Chondrocyte (in vitro differentiated cells): ENCODE measurements at places on chromosomes 7 and 10. TPM values are rescaled to one million over a fixed set of nuclear protein-coding genes. Genes with fewer than 3 reads are reported as not detected.

DNA sequence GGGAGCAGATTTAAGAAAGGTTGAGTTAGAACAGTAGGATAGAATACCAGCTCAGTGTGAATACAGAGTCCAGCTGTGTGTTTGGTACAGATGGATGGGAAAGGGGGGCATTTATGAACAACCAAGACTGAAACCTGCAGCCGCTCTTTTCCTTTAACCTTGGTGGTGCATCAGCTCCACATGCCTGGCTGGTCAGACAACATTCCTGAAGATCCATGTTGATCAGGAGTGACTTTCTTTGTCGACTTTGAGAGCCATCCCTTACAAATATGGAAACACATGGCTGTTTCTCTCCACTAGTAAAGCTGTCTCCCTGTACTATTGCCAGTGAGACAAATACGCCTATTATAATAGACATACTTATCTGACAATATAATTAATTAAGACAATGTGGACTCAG is 476.5 kb upstream of the IGFBP3 start:
- peaks cover under 1% of the 10 kb centered on the region for H3K36me3 ChIP-seq
- no peak overlapping the region for H3K4me3 ChIP-seq
- no peak overlapping the region for H3K27ac ChIP-seq
- no peak for DNase-seq
- H3K4me1 ChIP-seq, result no peaks in the 10 kb centered on the region
- H3K27me3 ChIP-seq, result peaks cover 2% of the 10 kb centered on the region

- no peaks in the 10 kb centered on the region for H3K36me3 ChIP-seq
- no peak for DNase-seq
- H3K4me1 ChIP-seq, result no peaks in the 10 kb centered on the region
- H3K27ac ChIP-seq, result no peak overlapping the region
These were observed 10.1 kb upstream of the CSTF2T start for GRCh38 chr10:51709324-51709972.

DNA sequence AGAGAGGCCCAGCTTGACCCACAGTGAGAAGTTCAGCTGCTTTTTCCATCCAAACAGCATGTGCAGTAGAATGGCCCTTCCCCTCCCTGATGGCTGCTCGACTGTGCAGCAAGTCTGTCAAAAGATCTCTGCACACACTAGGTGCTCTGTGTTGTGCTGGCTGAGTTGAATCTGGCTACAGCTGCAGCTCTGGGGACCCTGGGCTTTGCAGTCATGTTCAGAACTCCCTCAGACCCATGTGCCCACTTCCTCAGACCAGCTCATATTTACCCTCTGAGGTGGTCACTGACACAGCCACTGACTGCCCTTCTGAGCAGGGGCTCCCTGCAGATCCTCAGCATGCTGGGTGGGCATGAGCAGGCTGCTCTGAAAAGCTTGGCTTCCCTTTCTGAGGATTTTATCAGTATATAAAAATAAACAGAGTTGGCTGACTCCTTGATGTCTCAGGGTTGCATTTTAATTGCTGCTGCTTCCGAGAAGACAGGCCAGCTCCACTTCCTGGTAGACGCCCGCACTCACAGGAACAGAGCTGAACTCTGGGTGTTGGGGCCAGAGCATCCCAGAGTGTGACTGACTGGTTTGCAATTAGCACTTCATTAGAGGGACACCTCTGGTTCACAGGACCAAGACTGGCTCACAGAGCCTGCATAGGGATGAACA is 507.9 kb downstream of the RPS24 start:
- no peaks in the 10 kb centered on the region for H3K36me3 ChIP-seq
- no peak for DNase-seq
- no peak overlapping the region for H3K27ac ChIP-seq
- H3K4me1 ChIP-seq, result peaks cover 23% of the 10 kb centered on the region
- H3K27me3 ChIP-seq, result peaks cover 8% of the 10 kb centered on the region
- H3K4me3 ChIP-seq, result no peak overlapping the region

DNA sequence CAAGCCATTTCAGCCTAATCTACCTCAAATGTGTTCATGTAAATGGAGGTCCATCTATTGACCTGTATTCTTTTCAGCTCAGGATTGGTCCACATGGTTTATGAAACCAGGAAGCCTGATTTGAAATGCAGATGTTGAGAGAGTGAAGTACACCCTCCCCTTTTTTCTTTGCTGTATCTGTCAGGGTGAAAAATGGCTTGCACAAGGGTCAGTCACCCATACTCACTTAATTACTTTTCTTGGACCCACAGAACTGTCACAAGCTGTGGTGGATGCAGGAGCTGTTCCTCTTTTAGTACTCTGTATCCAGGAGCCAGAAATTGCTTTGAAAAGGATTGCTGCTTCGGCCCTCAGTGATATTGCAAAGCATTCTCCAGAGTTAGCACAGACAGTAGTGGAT is 41.2 kb downstream of the SPAG6 start:
- H3K27me3 ChIP-seq, result no peaks in the 10 kb centered on the region
- H3K4me3 ChIP-seq, result no peak overlapping the region
- H3K27ac ChIP-seq, result no peak overlapping the region
- DNase-seq, result no peak
- no peaks in the 10 kb centered on the region for H3K36me3 ChIP-seq

GRCh38 chr7:16926861-16927260 is 45.1 kb upstream of the AGR3 start:
- H3K36me3 ChIP-seq, result no peaks in the 10 kb centered on the region
- H3K4me1 ChIP-seq, result peaks cover 21% of the 10 kb centered on the region
- no peak overlapping the region for H3K27ac ChIP-seq
- no peak for DNase-seq

- no peak for DNase-seq
- H3K4me3 ChIP-seq, result no peak overlapping the region
- H3K27me3 ChIP-seq, result no peaks in the 10 kb centered on the region
These were observed 58.7 kb downstream of the ITGA8 start for GRCh38 chr10:15660990-15661389.

Gene DKK1
- total RNA-seq, result 54.4 to 170 TPM (median 170 TPM) in 3 replicates

DNA sequence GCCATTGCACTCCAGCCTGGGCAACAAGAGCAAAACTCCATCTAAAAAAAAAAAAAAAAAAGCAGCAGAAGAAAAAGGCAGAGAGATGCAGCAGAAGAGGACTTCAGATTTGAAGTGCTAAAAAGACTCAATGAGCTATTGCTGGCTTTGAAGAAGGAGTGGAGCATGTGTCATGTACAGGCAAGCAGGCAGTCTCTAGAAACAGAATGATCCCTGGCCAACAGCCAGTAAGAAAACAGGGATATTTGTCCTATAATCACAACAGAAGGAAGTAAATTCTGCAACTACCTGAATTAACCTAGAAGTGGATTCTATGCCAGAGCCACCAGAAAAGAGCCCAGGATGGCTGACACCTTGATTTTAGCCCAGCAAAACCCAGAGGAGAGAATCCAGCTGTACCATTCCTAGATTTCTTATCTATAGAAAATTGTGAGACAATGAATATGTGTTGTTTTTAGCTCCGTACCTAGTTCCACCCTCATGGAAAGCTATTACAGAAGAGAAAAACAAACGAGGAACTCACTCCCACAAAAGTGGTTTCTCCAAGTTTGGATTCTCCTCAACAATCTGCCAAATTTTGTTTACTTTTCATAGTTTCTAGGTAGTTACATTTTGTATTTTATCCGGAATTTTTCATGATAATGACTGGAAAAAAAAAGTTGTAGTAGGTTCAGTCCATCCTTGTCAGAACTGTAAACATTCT is 198.2 kb upstream of the GNAI1 start:
- H3K27me3 ChIP-seq, result peaks cover 20% of the 10 kb centered on the region
- no peak overlapping the region for H3K4me3 ChIP-seq
- no peak overlapping the region for H3K27ac ChIP-seq
- no peaks in the 10 kb centered on the region for H3K4me1 ChIP-seq
- no peak for DNase-seq

DNA sequence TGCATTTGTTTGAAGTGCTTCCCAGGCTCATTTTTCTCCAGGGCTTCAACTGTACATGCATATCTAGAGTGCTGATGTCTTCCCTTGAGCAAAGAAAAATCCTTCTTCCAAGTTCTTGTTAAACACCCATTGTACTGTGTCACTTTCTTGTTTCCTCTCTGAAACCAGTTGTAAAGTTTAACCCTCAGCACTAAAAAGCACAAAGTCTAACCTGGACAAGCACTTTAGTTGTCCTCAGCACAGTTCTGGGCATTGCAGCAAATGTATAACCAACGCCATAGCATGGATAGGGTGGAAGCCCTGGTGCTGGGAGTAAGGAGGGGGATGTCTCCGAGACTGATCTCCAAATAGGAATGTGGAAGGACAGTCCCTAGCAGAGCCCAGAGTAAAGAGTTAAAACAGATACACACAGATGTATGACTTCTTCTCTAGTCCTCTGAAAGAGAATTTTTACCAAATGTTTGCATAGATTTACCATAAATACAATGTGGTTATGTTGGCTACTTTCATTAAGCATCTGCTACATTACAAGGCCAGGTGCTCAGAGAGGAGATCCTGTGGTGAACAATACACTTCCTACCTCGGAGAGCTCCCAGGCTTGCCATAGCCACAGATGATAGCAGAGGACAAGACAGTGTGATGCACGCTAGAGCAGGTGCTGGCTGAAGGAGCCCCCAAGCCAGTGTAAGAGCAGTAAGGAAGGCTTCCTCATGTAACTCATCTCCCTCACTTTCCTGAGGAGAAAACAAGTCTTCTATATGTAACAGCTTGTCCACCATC is 57.0 kb downstream of the DNAJC12 start:
- no peak overlapping the region for H3K4me3 ChIP-seq
- peaks cover 14% of the 10 kb centered on the region for H3K4me1 ChIP-seq
- no peak overlapping the region for H3K27ac ChIP-seq
- H3K36me3 ChIP-seq, result no peaks in the 10 kb centered on the region

- peaks cover 66% of the 10 kb centered on the region for H3K27me3 ChIP-seq
- no peak overlapping the region for H3K27ac ChIP-seq
- peaks cover 2% of the 10 kb centered on the region for H3K4me1 ChIP-seq
- no peaks in the 10 kb centered on the region for H3K36me3 ChIP-seq
These were observed 435.8 kb upstream of the MGMT start for GRCh38 chr10:129030996-129031843.

GRCh38 chr7:36180121-36180520 is 27.1 kb downstream of the EEPD1 start:
- DNase-seq, result no peak
- H3K4me3 ChIP-seq, result no peak overlapping the region
- H3K36me3 ChIP-seq, result no peaks in the 10 kb centered on the region

GRCh38 chr7:26514633-26515032 is 223.0 kb downstream of the SNX10 start:
- no peaks in the 10 kb centered on the region for H3K4me1 ChIP-seq
- DNase-seq, result no peak
- H3K36me3 ChIP-seq, result no peaks in the 10 kb centered on the region
- peaks cover 10% of the 10 kb centered on the region for H3K27me3 ChIP-seq
- H3K4me3 ChIP-seq, result no peak overlapping the region
- no peak overlapping the region for H3K27ac ChIP-seq

Gene CCDC71L
- 22.0 to 24.5 TPM (median 23.1 TPM) in 3 replicates for total RNA-seq

- H3K27me3 ChIP-seq, result no peaks in the 10 kb centered on the region
- peaks cover 9% of the 10 kb centered on the region for H3K36me3 ChIP-seq
- peaks cover 46% of the 10 kb centered on the region for H3K4me1 ChIP-seq
- H3K4me3 ChIP-seq, result no peak overlapping the region
These were observed 79.5 kb upstream of the SVIL start for GRCh38 chr10:29714096-29714874.

- H3K36me3 ChIP-seq, result no peaks in the 10 kb centered on the region
- H3K27me3 ChIP-seq, result no peaks in the 10 kb centered on the region
- no peak overlapping the region for H3K4me3 ChIP-seq
- no peak overlapping the region for H3K27ac ChIP-seq
- no peak for DNase-seq
These were observed 819 bp downstream of the HYCC1 start for GRCh38 chr7:23012908-23013714.

DNA sequence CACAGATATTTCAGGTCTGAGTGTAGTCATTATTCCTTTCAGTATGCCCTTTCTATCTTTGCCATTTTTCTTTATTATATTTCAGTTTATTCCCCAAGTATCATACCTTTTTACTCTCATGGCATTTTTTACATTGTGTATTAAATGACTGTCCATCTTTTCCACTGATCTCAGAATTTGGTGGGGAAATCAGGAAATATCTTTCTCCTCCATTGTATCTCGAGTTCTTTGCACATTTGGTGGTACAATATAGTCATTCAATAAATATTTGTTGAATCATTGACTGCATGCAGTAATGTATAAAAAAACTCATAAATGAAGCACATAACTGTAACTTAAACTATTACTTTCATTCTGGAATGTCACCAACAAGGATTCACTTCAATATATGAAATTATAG is 354.7 kb downstream of the HGF start:
- no peak overlapping the region for H3K27ac ChIP-seq
- no peak for DNase-seq
- no peak overlapping the region for H3K4me3 ChIP-seq
- peaks cover 4% of the 10 kb centered on the region for H3K36me3 ChIP-seq
- H3K27me3 ChIP-seq, result no peaks in the 10 kb centered on the region

DNA sequence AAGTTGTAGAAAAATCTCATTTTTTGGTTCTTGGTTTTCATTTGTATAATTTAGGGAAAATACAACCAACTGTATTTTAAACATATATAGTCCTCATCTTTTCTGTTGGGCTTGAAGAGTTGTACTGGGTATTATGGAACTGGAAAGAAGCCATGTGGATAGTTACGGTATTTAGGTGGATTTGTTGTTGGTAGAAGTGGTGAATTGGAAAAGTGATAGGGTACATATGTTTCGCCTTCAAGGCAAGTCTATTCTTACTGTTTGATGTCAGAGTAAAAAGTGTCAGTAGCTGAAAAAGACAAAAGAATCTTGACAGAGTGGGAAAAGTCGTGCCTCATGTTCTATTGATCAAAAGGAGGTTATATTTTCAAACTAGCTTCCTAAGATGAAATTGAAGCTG is 64.6 kb downstream of the GBF1 start:
- no peak overlapping the region for H3K4me3 ChIP-seq
- DNase-seq, result no peak
- H3K4me1 ChIP-seq, result peaks cover 51% of the 10 kb centered on the region
- peaks cover 3% of the 10 kb centered on the region for H3K36me3 ChIP-seq

DNA sequence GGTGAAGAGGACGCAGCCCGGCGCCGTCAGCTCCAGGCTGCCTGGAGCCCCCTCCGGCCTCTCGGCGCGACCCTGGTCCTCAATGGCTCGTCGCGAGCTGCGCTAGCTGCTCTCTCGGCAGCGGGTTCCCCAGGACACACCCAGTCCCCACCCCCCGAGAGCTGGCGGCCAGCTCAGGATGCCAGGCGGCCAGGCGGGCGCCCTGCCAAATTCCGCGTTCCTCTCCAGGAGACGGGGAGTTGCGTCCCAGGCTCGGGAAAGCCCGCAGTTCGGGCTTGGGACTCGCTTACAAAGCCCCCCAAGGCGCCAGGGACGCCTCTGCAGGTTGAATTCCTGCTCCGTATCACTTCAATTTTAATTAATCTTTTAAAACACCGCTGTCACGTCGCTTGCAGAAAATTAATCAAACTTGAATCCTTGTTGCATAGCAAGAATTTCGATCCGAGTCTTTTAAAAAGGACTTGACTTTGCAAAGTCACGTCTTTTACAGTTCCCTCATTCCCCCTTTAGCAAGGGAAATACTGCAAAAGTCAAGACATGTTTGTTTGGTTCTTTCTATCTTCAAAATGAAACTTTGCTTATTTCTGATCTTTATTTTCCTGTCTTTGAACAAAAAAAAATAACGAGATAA is 28.2 kb downstream of the SKIDA1 start:
- peak overlapping the region; percentile 90 for H3K4me3 ChIP-seq
- H3K27ac ChIP-seq, result peak overlapping the region; percentile 85
- no peaks in the 10 kb centered on the region for H3K27me3 ChIP-seq

Gene SUN3
- total RNA-seq, result not detected in 3 replicates
